ENCODE measurements at places on chromosomes 1 and 21.

- no peak for DNase-seq
Measured at GRCh38 chr1:240027059-240027462, 64.6 kb upstream of the FMN2 start.

- DNase-seq, result no peak
Measured at GRCh38 chr21:32338209-32338921, 39.7 kb downstream of the MRAP start.

GRCh38 chr1:169368406-169368769 lies 393 bp downstream of the BLZF1 start:
- DNase-seq, result peak; percentile 17

DNA sequence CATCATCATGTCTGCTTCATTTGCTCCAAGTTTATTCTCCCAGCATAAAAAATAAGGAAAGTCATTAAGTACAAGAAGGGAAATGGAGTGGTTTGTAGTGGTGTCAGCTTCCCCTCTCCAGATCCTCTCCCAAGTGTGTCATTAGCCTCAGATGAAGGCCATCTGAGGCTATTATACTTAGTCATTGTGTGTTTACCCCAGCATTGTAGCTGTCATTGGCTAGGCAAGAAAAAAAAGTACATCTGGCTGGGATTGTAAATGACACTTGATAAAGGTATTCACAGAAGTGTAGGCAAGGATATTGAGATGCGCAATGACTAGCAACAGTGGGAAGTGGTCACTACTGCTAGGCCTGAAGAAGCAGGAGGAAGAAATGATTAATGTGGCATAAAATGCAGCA lies 316.9 kb upstream of the SGIP1 start:
- no peak for DNase-seq

GRCh38 chr1:52677076-52677806 lies 20.9 kb downstream of the COA7 start:
- no peak for DNase-seq
